Caudate nucleus (tissue), 63 donors: ENCODE measurements at places on chromosomes 2 and 18.

GRCh38 chr18:48955830-48956261, 5.1 kb upstream of the SMAD7 start:
- DNase-seq = no peak

GRCh38 chr2:23478933-23479683, 94.1 kb downstream of the KLHL29 start:
- DNase-seq = no peak

DNA sequence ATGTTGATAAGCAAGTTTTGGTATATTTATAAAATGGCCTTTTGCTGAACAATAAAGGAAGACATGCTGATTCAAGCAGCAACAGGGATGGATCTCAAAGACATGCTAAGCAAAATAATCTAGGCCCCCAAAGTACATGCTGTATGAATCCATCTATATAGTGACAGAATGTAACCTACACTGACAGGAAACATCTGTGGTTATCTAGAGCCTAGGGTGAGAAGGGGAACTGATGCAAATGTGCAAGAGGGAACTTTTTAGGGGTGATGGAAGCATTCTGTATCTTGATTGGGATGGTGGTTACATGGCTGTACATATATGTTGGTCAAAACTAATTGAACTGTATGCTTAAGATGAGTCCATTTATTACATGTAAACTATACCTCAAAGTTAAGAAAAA, 24.2 kb downstream of the CNRIP1 start:
- no peak for DNase-seq

DNA sequence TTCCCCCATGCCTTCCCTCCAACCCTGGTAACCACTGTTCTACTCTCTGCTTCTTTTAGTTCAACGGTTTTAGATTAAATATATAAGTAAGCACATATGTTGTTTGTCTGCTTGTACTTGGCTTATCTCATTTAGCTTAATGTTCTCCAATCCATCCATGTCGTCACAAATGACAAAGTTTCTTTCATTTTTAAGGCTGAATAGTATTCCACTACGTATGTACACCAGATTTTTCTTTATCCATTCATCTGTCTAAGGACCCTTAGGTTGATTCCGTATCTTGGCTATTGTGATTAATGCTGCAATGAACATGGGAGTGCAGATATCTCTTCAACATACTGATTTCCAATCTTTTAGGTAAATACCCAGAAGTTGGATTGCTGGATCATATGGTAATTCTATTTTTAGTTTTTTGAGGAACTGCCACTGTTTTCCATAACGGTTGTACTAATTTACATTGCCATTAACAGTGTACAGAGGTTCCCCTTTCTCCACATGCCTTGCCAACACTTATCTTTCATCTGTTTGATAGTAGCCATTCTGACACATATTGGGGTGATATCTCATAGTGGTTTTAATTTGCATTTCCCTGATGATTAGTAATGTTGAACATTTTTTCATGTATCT, 8.1 kb downstream of the ASB3 start:
- no peak for DNase-seq

GRCh38 chr18:44842588-44843412, 162.1 kb downstream of the SETBP1 start:
- DNase-seq = no peak

GRCh38 chr2:85523062-85523902, 15.7 kb upstream of the MAT2A start:
- no peak for DNase-seq

DNA sequence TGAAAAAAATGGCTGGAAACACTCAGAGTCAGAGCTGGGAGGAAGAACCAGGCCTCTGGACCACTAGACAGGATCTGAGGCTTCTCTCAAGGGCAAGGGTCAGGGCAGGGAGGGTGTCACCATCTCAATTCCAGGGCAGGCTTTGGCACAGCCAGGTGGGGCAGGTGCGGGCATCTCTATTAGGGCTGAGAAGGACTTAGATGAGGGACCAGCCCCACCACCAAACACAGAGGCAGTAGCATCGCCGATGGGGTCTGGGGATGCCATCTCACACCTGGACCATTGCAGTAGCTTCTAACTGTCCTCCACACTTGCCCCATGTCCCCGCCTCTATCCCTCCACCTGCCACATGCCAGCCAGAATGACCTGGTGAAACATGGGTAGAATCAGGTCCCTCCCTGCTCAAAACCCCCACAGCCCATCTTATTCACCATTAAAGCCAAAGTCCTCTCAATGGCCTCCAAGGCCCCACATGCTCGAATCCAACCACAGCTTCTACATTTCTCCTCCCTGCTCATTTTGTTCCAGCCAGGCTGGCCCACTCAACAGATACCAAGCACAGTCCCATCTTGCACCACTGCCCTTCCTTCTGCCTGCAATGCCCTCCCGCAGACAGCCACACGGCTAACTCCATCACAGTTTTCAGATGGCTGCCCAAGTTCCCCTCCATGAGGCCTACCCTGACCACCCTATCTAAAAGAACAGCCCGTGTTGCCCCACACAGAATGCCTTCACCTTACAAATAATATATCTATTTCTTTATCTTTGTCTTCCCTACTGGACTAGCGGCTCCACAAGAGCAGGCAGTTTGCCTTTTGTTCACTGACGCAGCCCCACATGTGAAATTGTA, 177.4 kb downstream of the SMAD2 start:
- no peak for DNase-seq

DNA sequence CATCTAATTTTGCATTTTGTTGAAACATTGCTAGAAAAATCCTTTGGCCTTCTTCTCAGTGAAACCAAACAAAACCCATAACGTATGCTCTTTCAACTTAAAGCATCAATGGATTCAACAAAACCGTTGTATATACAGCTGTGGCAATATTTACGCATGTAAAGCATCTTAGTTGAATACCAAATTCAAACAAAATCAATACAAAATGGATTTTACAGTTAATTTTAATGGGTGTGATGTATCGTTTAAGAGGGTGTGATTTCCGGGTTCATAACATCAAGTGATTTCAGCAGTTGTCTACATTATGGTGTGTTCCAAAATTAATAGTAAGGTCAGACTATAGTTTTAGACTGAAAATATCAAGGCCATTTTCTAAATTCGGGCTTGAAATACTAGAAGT, 198.2 kb downstream of the TGIF1 start:
- DNase-seq = no peak

DNA sequence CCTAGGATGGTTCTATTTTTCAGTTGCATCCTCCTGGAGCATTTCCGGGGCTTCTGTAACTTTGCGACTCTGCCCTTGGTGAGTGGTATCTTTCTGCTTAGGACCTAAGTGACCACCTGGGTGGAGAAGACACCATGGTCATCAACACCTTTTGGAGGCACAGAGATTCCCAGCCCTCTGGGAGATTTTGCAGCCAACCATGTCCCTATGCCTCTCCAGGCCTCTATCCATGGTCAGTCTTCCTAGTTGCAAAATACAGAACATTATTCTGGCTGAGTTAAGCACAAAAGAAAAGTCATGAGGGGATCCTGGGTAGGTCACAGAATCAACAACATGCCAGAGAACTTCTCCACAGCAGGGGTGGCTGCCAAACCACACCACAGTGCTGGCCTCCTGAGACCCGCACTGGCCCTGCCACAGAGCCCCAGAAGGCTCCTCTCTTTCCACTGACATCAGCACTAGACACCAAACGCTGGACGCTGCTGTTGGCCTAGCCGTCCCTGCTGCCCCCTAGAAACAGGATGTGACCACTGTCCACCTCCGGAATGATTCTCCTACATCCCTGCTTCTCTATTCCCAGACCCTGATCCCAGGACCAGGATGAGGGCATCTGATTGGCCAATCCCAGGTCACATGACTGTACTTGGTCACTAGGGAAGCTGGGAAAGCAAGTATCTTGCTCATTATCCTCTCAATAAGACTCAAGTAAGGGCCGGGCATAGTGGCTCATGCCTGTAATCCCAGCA, 47.7 kb downstream of the SMAD7 start:
- no peak for DNase-seq

DNA sequence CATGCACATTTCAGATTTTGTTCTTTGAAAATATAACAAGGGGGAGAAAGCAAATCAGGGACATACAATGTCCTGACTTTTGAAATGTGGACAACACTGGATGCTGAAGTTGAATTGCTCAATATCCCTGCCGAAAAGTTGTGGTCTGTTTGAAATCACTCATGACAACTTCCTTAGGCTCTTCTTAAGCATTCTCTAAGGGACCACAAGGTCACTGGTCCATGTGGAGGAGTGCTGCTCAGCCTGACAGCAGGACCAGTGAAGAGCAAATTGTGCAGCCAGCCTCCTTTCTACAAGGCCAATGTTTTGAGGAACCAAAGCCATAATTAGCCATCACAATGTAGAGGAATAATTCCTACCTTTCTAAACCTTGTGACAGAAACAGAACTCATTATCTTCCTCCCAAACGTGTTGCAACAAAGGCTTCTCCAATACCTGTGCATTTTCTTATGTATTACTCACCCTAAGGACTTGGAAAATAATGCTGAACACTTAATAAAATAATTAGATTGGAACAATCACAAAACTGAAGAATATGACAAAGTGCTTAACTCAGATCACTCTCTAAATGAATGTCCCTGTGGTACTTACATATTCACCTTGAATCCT, 1477.6 kb upstream of the NXPH2 start:
- DNase-seq = no peak

GRCh38 chr2:138949517-138949916, 169.3 kb upstream of the NXPH2 start:
- DNase-seq = no peak

DNA sequence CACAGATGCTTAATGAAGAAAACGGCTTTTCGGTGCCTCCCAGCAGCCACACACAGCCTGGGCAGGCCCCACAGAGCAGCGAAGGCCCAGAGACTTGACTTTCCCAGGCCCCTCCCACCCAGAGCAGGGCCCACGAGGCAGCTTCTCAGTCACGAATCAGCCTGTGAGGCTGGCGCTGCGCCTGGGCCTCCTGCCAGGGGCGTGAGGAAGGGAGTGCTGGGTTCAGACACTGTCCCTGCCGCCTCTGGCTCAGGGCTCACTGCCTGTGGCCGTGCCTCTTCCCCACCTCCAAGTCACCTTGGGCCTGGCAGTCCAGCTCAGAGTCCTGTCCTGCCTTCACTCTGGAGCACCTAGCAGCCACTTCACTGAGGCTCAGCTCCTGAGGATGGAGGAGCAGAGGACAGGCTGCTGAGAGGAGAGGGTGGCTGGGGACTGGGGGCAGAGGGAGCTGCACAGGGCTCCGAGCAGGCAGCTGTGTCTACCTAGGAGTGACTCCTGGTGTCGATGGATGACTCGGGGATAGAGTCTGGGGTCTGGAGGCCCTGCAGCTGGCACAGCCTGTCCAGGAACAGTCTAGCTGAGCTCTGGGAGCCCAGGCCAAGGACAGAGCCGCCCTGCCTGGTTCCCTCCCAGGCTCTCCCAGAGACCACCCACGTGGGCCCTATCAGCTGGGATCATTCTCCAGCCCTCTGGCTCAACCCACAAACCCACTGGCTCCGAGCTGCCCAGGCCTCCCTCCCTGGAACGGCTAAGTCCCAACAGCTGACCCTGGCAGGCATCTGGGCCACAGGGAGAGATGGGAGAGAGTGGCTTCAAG, 36.4 kb upstream of the FOSL2 start:
- DNase-seq = no peak

DNA sequence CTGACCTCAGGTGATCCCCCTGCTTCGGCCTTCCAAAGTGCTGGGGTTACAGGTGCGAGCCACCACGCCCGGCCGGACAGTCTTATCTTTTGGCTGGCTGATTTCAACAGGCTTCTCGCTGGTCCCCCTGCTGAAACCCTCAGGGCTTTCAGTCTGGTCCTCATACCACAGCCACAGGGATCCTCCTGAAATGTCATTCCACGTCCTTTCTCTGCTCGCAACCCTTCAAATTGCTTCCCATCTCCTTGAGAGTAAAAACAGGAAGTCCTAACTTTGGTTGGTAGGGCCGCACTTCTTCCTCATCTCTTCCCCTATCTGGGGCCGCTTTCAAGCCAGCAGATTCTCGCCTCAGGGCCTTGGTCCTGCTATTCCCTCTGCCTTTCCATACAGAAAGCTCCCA, 1.4 kb upstream of the CAB39 start:
- no peak for DNase-seq

- no peak for DNase-seq
These were observed 24.9 kb downstream of the MERTK start for GRCh38 chr2:111923276-111923804.

- DNase-seq = no peak
These were observed 157.5 kb downstream of the CERS6 start for GRCh38 chr2:168613551-168613950.

DNA sequence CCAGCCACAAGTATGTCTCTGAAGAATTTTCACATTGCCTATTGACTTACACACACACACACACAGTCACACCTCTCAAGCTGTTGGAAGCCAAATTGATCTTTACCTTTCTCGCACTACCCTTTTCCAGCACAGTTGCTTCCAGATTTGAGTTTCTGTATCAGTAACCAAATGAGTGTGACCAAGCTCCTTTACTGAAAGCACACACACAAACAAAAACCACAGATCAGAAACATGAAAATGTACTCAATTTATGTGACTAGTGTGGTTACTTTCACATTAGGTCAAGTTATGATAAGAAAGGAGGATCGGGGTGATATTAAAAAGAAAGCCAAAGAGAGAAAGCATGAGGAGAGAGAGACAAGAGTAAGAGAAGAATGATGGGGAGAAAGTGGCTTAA, 993.9 kb upstream of the POU3F3 start:
- no peak for DNase-seq

DNA sequence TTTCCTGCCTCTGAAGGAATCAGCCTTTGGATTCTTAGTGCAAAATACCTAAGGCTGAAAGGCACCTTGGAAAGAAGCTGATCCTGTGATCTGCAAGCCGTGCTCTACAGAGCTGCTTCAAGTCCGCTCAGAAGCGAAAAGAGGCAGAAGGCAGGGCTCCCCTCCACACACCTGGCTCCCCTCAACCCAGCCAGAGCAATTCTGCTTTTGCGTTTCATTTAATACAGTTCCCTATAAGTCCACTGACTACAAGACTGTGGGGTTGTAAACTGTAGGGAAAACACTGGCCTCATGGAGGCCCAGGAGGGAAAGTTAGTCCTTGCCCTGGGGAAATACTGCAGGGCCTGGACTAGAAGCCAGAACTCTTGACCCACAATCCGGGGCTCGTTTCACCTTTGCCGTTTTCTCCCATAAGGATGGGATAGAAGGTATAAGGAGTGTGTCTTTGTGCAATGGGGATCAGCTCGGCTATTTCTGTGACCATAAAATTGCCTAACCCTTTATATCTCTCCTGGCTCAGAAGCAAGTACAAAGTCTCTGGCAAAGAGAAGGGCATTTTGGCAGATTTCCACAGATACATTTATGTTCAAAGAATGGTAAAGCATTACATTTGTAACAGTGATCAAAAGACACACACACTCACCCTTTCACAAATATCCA, 95.8 kb upstream of the TEX51 start:
- DNase-seq = no peak

GRCh38 chr2:80896576-80896975, 592.0 kb upstream of the LRRTM1 start:
- no peak for DNase-seq
